ENCODE measurements at places on chromosomes 7 and 10.

GRCh38 chr10:113967126-113967525 lies 76.5 kb upstream of the ADRB1 start:
- no peak for DNase-seq

GRCh38 chr10:121426307-121426706 lies 171.9 kb downstream of the FGFR2 start:
- DNase-seq, result no peak

- no peak for DNase-seq
Observed at GRCh38 chr10:107340326-107340725, 175.8 kb upstream of the SORCS1 start.

DNA sequence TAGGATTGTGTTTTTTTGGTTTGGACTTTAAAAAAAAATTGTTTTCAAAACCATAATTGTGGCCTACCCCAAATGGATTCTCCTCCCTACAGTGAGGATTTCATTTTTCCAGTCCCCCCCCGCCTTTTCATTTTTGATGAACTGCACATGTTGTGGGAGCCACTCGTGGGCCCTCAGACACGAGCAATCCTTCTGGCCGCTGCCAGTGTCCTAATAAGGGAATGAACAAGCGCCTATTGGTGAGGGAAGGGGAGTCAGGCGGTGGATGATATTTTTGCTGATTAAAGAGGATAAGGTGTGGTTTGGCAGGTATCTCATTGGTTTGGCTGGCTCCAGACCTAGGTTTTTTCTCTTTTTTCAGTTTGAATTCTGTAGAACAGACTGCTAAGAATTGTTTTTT lies 78.7 kb upstream of the AGBL3 start:
- DNase-seq, result no peak

DNA sequence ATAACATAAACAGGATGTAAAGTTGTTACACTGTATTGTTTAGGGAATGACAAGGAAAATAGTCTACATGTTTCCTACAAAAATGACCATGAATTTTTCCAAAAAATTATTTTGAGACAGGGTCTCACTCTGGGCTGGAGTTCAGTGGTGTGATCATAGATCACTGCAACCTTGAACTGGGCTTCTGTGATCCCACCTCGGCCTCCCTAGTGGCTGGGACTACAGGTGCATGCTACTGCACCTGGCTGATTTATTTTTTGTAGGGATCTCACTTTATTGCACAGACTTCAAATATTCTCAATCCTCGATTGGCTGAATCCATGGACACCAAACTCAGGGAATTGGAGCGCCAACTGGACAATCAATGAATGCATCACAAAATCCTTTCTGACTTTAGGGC lies 6.6 kb downstream of the CHCHD2 start:
- DNase-seq, result no peak

Measured in activated naive CD4-positive, alpha-beta T cell treated with anti-CD3 and anti-CD28 coated beads, Interleukin-2, amount 50 U/mL, for 16 hours (primary cell).